ENCODE measurements at places on chromosomes 7 and 10.

- no peaks in the 10 kb centered on the region for H3K27me3 ChIP-seq
- H3K27ac ChIP-seq: no peak overlapping the region
- no peaks in the 10 kb centered on the region for H3K36me3 ChIP-seq
- peaks cover 8% of the 10 kb centered on the region for H3K4me1 ChIP-seq
Measured at GRCh38 chr10:52440612-52441285, 126.7 kb downstream of the DKK1 start.

DNA sequence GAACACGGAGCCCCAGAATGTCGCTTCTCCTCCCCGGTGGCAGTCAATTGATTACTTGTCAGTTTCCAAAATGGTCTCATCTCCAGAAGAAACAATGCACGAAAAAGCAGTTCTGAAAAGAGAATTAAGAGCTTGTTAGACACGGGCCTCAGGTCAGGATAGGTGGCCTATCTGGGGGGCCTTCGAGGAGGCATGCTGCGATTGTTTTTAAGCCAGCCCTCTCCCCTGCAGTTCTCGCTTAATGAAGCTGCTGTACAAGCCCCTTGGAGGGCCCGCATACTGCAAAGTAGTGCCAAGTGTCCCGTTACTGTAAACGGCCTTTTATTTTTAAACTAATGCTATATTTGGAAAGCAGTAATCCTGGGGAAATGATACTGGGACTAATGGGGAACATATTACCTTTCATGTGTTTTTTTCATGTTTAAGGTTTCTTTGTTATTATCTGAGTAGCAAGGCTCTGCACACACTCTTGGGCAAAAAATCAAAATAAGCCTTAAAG, 114.8 kb upstream of the TCF7L2 start:
- H3K27ac ChIP-seq: no peak overlapping the region
- H3K4me1 ChIP-seq: no peaks in the 10 kb centered on the region
- no peak overlapping the region for H3K4me3 ChIP-seq
- peaks cover 10% of the 10 kb centered on the region for H3K36me3 ChIP-seq

DNA sequence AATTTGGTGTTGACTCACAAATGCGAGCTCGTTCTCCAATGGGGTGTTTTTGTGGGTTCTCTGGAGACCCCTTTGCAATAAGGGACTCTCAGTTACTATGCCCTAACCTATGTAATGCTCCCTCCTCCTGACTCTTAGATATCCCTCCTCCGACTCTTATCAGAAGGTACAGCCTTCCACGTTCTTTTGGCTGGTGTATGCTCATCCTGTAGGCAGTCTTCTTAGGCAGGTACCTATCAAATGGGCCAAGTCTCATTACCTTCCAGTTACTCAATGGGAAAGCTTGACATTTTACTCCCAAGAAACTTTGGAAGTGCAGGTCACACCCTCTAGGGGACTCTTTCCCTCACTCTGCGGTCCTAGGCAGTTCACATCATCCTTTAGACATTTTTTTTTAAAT, 32.6 kb downstream of the SLC26A5 start:
- no peaks in the 10 kb centered on the region for H3K36me3 ChIP-seq
- no peaks in the 10 kb centered on the region for H3K4me1 ChIP-seq
- DNase-seq: no peak
- no peak overlapping the region for H3K27ac ChIP-seq
- peaks cover 21% of the 10 kb centered on the region for H3K27me3 ChIP-seq

GRCh38 chr10:61021926-61022325, 77.9 kb upstream of the RHOBTB1 start:
- peaks cover 18% of the 10 kb centered on the region for H3K27me3 ChIP-seq
- H3K27ac ChIP-seq: no peak overlapping the region
- no peak for DNase-seq
- no peaks in the 10 kb centered on the region for H3K4me1 ChIP-seq
- no peak overlapping the region for H3K4me3 ChIP-seq
- no peaks in the 10 kb centered on the region for H3K36me3 ChIP-seq

GRCh38 chr10:132606031-132606491, 68.5 kb downstream of the INPP5A start:
- H3K36me3 ChIP-seq: peaks cover 23% of the 10 kb centered on the region
- no peak for DNase-seq
- no peak overlapping the region for H3K27ac ChIP-seq
- H3K4me1 ChIP-seq: peaks cover 19% of the 10 kb centered on the region
- H3K4me3 ChIP-seq: no peak overlapping the region

- H3K27me3 ChIP-seq: peaks cover 34% of the 10 kb centered on the region
- no peak overlapping the region for H3K4me3 ChIP-seq
- H3K27ac ChIP-seq: no peak overlapping the region
Measured at GRCh38 chr7:48130658-48131108, 40.6 kb upstream of the ABCA13 start.

DNA sequence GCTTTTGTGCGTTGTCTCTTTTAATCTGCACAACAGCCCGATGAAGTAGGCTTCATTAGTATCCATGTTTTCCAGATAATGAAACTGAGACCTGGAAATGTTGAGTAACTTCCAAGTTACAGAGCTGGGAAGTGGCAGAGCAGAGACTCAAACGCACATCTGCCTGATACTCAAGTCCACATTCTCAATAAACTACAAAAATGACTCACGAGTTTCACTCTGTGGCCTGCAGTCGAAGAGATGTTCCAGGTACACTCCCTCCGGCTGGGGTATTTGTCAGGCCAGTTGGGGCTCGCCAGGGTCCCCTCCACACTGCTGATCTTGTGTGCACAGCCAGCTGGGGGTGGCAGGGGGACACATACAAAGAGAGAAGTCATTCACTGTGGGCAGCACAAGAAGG, 17.7 kb upstream of the OPALIN start:
- H3K4me1 ChIP-seq: peaks cover 6% of the 10 kb centered on the region
- no peaks in the 10 kb centered on the region for H3K36me3 ChIP-seq
- H3K27me3 ChIP-seq: peaks cover 18% of the 10 kb centered on the region
- no peak overlapping the region for H3K4me3 ChIP-seq
- no peak overlapping the region for H3K27ac ChIP-seq
- no peak for DNase-seq

- DNase-seq: no peak
- H3K27me3 ChIP-seq: peaks cover 3% of the 10 kb centered on the region
- no peak overlapping the region for H3K4me3 ChIP-seq
- no peak overlapping the region for H3K27ac ChIP-seq
Measured at GRCh38 chr10:15426558-15426957, 55.5 kb upstream of the FAM171A1 start.

- H3K4me1 ChIP-seq: no peaks in the 10 kb centered on the region
- H3K27ac ChIP-seq: no peak overlapping the region
- no peaks in the 10 kb centered on the region for H3K27me3 ChIP-seq
- H3K36me3 ChIP-seq: peaks cover 7% of the 10 kb centered on the region
Measured at GRCh38 chr7:95424716-95425115, 10.1 kb downstream of the PON2 start.

DNA sequence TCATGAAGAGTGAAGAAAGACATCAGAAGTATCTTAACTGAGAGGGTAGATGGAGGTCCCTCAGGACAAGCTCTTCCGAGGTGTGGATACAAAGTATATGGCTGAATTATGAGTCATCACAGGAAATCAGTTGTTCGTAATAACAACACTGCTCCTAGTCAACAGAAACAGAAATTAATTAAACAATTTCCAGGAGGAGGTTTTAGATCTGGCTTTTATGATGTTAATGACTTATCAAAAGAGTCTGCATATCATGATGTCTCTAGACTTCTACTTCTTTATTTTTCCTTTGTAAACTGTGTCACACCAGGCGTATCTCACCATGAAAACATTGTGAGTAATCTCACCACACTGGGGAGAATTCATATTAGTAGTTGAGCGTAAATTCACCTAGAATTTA, 31.2 kb downstream of the OSBPL3 start:
- H3K27ac ChIP-seq: no peak overlapping the region
- H3K27me3 ChIP-seq: no peaks in the 10 kb centered on the region
- DNase-seq: no peak
- H3K36me3 ChIP-seq: no peaks in the 10 kb centered on the region
- H3K4me1 ChIP-seq: peaks cover 44% of the 10 kb centered on the region

DNA sequence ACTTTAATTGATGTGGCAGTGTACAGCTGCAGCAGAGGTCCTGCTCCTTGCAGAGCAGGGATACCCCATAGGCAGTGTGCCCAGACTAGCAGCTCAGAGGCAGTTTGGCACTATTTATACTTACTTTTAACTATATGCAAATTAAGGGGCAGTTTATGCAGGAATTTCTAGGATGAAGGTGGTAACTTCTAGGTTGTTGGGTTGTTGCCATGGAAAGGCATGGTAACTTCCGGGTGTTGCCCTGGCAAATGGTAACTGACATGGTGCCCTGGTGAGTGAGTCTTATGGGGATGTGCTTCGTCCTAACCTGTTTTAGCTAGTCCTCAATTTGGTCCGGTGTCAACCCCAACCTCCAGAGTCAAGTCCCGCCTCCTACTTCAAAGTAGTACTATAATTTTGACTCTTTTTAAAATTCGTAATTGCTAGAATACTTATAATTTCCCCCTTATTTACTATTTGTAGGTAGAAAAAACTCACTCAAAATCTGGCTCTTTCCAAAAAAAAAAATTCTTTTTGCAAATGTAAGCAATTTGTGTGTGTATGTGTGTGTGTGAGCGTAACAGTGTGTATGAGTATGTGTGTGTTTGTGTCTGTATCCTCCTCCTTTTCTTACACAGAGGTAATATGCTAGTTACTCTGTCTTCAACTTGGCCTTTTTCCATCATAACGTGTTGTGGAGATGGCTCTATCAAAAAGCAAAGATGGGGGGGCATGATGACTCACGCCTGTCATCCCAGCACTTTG, 5.9 kb downstream of the COL26A1 start:
- H3K27me3 ChIP-seq: peaks cover 21% of the 10 kb centered on the region
- DNase-seq: no peak
- H3K4me3 ChIP-seq: no peak overlapping the region
- no peaks in the 10 kb centered on the region for H3K36me3 ChIP-seq

- no peak for DNase-seq
- peaks cover 67% of the 10 kb centered on the region for H3K36me3 ChIP-seq
- H3K4me3 ChIP-seq: no peak overlapping the region
- no peaks in the 10 kb centered on the region for H3K27me3 ChIP-seq
Measured at GRCh38 chr10:74500816-74501215, 325.6 kb upstream of the KAT6B start.
